ENCODE measurements at places on chromosomes 12 and 14.
A peak's percentile ranks its signal among the peaks of the same experiment; 100 is the strongest.

DNA sequence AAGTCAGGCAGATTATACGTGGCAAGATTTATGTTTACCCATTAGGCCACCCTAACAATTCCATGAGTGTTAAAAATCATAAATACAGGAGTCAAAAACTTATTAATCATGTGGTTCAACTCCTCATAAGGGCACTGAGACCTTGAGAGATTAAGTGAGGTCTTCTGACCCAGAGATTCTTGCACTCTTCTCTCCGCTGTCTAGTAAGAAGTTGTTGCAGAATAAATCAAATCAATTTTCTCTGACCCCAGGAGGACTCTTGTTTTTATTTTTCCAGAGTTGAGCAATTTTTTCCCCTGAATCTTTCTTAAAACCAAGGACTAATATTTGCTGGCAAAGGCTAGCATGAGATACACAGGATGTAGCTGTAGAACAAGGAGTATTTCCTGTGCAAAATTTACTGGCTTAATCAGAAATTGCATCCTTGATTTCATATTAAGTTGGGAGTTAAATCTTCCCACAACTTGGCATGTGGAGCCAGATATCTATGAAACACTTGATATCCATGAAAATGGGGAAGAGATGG lies 90.9 kb upstream of the PTHLH start:
- DNase-seq = no peak

DNA sequence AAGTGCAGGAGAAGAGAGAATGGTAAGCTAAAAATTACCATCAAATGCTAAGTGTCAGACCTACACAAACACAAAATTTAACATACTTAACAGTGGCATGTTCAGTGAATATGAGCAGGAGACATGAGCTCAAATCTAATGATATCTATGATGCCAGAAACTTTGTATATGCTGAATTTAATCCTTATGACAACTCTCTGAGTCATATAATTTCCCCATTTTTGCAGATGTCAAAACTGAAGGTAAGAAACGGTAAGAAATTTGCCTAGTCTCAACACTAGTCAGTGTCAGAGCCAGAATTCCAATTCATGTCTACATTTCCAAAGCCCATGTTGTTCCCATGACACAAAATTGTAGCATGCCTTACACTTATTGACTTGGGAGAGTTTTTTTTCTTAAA lies 375.8 kb downstream of the APAF1 start:
- DNase-seq = no peak

DNA sequence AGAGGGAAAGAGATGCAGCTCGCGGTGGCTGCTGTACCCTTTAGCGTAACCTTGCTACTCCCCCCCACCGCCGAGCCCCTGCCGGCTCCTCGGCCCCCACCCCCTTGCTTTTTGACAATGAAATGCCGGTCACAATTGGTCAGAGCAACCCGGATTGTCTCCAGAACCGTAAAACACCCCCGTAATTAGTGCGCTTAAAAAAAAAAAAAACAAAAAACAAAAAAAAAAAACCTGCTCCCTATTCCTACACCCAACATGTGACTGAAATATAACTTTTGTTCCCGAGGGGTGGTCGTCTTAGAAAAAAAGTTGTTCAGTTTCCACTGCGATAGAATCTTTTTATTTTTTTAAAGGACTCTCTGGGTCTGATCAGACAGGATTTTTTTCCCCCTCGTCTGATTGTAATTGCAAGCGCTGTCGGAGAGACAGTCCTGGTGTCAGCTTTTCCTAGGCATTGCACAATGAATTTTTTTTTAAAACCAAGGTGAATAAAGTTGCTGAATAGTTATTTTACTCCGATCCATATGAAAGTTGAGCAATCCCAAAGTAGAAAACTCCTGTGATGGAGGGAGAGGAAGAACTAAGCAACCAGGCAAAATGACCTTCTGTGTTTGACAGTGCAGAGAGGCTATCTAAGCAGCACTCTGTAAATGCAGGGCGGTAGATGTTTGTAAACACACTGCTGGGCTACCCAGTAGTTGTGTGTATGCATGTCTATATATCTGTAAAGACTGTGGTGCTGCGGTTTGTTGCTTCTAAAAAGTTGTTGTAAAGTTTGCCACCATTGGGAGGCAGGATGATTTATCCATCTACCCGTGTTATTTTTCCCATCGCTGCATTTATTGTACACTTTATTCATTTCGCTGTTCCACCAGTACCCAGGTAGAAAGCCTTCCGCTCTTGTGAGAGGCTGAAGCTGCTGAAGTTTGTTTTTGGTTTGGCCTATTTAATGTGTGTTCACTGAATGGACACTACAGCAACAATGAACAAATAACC lies 1.1 kb downstream of the ETV6 start:
- no peak for DNase-seq

- no peak for DNase-seq
These were observed 787 bp downstream of the HECTD4 start for GRCh38 chr12:112381406-112381882.

DNA sequence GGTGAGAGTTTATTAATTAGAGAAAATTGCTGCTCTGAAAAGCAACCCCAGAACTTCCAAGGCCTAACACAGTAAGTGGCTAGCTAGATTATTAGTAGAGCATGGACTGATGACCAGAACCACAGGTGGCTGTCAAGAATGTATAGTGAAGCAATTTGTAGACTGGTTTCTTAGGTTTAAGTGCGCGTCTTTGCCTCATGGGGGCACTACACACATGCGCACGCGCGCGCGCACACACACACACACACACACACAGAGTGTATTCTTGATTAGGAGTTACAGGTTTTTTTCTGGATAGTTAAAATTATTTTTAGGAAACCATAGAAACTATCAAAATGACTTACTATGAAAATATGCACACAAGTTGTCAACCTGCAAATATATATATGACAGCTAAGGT lies 66.5 kb downstream of the BHLHE41 start:
- no peak for DNase-seq

DNA sequence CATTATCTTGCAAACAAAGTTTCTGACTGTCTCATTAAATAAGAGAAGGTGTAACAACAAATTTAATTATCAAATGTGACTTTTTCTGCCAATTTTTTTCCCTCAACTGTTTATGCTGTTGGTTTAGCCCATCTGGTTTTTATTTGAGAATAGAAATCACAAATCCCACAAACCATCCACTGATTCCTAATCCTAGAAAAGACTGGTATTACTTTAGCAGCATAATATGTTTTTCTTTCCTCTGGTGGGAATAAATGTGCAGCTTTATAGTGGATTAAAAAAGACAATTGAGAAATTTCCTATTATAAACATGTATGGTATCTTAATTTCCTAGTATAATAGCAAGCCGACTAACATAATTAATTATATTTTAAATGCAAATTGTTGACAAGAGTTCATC lies 257.9 kb upstream of the FOXN3 start:
- DNase-seq = no peak

GRCh38 chr12:57528176-57528575 lies 5.6 kb downstream of the MBD6 start:
- DNase-seq = no peak

DNA sequence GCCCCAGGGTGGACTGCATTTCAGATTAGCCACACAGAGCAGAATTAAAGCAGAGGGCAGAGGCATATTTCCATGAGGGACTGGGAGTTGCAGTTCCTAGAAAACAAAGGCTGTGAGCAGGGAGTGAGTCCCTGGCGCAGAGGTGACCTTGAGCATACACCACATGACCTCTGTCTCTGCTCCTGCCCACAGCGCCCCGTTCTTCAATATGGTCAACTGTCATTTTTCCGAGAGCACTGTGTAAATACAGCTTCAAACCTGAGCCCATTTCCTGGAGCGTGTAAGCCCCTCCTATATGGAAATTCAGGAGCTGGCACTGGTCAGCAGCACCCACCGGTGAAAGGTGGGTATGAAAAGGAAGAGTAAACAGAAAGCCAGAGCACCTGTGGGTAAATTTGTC lies 192.2 kb upstream of the PELI2 start:
- DNase-seq = no peak

DNA sequence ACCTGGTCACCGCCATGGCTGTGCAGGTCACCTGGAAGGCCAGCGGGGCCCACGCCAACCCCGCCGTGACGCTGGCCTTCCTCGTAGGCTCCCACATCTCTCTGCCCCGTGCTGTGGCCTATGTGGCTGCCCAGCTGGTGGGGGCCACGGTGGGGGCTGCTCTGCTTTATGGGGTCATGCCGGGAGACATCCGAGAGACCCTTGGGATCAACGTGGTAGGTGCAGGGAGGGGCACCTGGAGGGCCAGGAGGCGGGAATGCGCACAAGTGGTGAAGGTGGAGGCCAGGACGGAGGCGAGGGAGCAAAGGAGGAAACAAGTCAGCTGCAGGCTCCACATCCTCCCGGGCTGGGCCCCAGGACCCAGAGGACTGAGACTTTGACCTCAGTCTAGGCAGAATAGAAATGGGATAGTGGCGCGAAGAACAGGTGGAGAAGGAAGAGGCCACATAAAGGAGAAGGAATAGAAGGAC lies 649 bp downstream of the AQP6 start:
- no peak for DNase-seq

- DNase-seq = peak; percentile 18
These were observed 1.1 kb downstream of the CCDC91 start for GRCh38 chr12:28191051-28192048.

- no peak for DNase-seq
These were observed 164.3 kb downstream of the GRIN2B start for GRCh38 chr12:13817131-13817530.

DNA sequence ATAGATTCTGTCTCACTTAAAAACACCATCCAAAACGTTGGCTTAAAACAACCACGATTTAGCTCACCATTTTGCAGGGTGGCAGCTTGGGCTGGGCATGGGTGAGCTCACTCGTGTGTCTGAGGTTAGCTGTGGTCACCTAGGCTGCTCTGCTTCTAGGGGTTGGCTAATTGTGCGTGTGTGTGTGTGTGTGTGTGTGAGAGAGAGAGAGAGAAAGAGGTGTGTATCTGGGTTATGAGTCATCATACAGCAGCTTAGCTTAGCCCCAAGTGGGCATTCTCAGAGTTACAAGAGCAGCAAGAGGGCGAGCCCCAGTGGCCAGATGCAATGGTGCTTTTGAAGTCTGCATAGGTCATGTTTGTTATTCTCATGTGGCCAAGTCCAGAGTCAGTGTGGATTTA lies 6.0 kb downstream of the FBXW8 start:
- DNase-seq = no peak

DNA sequence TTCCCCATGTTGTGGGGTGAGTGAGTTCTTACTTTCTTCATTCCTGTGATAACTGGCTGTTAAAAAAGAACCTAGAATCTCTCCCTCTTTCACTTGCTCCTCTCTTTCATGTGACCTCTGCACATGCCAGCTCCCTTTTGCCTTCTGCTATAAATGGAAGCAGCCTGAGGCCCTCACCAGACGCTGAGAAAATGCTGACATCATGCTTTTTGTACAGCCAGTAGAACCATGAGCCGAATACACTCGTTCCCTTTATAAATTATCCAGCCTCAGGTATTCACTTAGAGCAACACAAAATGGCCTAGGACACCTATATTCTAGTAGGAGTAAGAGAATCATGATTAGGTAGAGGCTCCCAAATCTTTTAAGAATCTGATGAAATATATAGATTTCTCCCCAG lies 333.5 kb downstream of the LRIG3 start:
- no peak for DNase-seq

DNA sequence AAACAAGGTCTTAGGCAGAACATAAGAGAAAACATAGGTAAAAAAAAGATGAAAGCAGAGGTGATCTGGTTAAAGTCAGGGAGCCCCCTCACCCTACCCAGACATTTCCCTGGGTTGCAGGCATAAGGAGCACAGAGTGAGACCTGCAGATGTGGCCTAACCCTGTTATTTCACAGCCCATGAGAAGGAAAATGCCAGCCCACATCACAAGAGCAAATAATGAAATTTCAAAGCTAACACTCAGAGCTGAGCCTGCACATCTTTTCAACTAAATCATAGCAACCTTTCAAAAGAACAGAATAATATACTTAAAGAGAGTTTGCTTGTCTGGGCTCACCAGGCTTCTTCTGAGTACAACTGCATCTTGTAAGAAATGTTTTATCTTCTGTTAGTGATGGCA lies 295.4 kb downstream of the RPAP3 start:
- no peak for DNase-seq

DNA sequence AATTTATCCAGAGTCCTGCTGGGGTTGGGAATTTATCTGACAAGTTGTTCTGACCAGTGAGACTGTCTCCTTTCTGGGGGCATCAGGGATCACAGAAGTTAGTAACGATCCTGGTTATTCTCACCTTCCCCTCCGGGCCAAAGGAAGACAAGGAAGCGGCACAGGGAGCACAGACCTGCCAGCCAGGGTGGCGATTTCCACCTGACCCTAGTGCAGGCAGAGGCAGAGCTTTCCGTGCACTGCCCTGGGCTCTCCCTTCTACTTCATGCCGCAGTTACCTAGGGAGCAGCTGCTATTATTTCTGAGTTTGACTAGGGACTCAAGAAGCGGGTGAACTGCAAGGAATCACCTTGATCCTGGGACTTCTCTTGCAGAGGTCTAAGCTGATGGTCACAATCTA lies 7.4 kb downstream of the TMEM106C start:
- DNase-seq = no peak

GRCh38 chr14:54652605-54653052 lies 85.7 kb downstream of the SAMD4A start:
- DNase-seq = no peak

DNA sequence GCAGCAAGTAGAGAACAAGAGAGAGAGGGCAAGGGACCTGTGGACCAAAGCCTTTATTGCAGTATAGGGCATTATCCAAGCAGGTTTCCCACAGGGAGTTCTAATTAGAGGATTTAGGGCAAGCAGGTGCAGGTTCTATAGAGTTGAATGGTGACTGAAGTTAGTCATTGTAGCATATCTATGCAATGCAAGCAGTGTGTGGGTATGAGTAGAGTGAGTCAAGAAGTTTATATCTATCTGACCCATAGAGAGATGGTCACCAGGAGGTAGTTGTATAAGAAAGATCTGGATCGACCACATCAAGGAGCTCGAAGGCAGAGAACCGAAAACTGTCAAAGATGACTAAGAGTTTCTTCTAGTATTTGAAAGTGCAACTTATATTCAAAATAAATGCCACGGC lies 167.3 kb downstream of the PLCZ1 start:
- no peak for DNase-seq

DNA sequence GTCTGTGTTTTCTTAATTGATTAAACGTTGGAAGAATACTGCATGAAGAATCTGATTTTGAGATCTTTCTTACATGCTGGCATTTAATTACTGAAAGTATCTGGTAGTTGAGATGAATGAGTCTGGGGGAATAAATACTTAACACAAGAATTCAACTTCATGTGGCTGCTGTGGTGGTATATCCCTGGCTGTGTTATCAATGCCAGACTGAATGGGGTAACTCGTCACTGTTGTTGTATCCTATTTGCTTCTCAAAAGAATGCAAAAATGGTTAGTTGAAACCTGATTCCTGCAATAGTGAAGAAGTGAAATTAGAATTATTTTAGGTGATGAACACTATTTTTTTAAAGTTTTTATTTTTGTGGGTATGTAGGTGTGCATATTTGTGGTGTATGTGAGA lies 72.5 kb downstream of the HMGA2 start:
- no peak for DNase-seq

GRCh38 chr12:67988601-67989021 lies 636 bp upstream of the IFNG-AS1 start:
- DNase-seq = no peak

GRCh38 chr14:54503486-54503885 lies 6.2 kb upstream of the CGRRF1 start:
- no peak for DNase-seq

GRCh38 chr12:54140588-54141388 lies 48.0 kb downstream of the SMUG1 start:
- DNase-seq = no peak
